CD4-positive, alpha-beta T cell treated with Interleukin-6 for 4 hours (primary cell): ENCODE measurements at places on chromosomes 2 and 18.

DNA sequence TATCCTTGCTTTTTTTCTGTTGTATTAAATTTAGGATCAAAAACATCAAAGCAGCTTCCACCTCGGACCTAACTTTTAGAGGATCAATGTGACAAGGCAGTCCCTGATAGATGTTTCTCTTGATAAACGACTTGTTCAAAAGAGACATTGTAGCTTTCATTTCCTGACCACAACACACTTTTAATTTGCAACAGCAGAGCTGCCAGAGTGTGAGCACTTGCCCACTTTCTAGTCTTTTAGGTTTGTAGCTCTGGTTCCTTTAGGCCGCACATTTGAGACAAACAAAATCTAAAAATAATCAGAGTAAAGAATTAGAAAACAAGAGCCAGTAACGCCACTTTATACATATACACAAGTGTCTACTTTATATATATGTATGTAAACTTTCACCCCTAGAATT, 3.1 kb downstream of the FIGN start:
- no peak for DNase-seq

DNA sequence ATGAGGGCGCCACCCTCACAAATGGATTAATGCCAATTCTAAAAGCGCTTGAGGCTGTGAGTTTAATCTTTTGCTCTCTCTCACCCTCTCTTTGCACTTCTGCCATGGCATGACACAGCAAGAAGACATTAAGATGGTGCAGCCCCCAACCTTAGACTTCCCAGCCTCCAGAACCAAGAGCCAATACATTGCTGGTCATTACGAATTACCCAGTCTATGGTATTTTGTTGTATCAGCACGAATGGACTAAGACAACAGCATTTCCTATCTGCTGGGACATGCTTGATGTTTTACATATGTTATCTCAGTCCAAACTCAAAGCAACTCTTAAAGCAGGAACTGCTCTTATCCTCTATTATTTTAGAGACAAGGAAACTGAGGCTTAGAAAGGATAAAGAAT, 222.9 kb downstream of the STK39 start:
- no peak for DNase-seq

DNA sequence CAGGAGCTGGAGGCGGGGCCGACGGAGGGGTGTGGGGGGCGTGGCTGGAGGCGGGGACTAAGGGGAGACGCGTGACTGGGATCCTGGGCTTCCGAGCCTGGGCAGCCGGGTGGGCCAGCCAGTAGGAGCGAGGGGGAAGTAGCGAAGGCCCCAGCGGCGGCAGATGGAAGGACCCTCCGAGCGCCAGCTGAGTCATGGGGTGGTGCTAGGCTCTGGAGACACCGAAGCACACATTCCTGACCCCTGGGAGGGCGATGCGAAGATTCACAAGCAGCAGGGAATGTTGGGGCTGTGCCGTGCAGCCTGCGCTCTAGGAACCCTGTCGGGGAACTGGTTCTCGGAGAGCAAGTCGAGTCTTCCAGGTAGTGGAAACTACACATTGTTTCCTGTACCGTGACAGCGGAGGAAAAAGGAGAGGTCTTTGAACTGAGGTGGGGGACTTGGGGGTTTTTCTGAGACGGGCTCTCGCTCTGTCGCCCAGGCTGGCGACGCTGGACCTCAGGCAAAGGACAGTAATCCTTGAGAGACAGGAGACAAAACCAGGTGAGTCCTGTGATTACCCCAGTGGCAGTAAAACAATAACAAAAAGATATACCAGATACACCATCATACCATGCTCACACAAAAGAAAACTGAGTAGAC, 650 bp upstream of the AFG3L2 start:
- DNase-seq, result no peak

GRCh38 chr2:208657468-208657867, 250.9 kb downstream of the PTH2R start:
- DNase-seq, result no peak

- DNase-seq, result no peak
These were observed 46.2 kb upstream of the FZD7 start for GRCh38 chr2:201987426-201987825.
